Fibroblast of the aortic adventitia (primary cell): ENCODE measurements at places on chromosomes 3 and 15. TPM values are rescaled to one million over a fixed set of nuclear protein-coding genes. Genes with fewer than 3 reads are reported as not detected.
A peak's percentile ranks its signal among the peaks of the same experiment; 100 is the strongest.

DNA sequence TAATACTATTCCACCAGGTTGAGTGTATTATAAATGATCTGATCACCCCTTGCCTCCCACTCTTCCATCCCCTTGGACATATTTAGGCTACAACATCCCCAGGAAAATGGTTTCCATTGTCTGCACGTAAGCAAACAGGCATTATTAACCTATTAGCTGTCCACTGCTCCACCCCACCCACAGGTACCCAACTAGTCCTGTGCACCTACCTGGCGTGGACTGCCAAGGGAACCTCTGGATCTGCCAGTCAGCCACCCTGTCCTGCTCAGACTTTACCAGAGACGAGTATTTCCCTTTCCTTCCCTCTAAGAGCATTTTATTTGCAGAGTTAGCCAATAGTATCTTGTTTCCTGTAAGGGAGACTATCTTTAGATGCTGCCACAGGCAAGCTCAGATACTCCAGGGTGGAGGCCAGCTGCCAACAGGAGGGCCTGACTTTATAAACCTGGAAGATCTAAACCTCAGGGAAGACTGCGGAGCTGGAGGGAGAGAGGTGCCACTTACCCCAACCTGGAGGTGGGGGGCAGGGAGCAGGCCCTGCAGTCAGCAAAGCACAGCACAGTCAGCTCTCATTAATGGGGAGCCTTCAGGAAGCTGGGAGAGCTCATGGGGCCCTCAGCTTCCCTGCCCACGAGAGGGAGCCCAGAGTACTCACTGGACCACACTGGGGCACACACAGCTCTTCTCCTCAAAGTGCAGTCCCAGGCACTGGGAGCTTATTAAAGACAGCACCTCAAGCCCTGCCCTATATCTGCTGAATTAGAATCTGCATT is at the start of gene CX3CR1:
TSS of gene CX3CR1 (minus strand) at position 292 of the 773 bp plus-strand sequence. CDS start 13,527 bp downstream, outside the sequence.
- DNase-seq = no peak

GRCh38 chr3:40901298-40901697 is 298.0 kb upstream of the CTNNB1 start:
- no peak for DNase-seq

Gene DNAH12
- total RNA-seq = 0.09 and 0.25 TPM in 2 replicates

Gene TNFAIP8L3
- 10.3 and 22.4 TPM in 2 replicates for total RNA-seq

GRCh38 chr15:72086920-72087648 is 30.9 kb downstream of the MYO9A start:
- no peak for DNase-seq

DNA sequence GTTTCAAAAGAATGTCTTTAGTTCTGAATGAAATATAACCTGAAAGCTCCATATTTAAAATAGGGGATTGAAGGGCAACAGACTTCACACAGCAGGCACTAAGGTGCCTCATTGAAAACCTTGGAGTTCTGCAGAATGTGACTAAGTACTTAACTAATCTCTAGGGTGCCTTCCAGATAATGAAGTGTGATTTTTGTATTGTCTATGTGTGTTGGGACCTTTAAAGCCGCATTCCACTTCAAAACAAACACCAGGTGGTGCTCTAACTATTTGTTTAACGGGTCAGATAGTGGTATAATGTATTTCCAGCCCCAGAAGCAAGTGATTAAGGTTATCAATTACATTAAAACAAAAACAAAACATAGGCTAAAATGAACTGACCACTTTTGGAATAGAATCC is 28.0 kb downstream of the TFG start:
- peak; percentile 48 for DNase-seq
